ENCODE measurements at places on chromosomes 1 and 21.

DNA sequence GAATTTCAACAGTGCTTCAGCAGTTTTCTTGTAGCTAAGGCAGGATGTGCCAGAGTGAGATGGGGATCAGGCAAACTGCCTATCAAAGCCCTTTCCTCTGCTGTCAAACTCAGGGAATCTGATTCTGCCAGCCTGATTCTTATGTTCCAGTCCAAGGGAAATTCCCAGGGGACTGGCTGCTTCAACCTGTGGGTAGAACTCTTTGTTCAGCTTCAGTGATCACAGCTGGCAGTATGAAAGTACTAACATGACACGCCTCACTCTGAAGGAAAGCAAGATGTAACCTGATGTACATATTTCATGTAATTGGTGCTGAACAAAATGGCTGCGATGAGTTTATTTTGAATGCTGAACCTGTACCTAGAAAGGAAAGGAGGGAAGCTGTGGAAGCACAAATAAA is 40.1 kb upstream of the SLC5A9 start:
- DNase-seq: no peak

DNA sequence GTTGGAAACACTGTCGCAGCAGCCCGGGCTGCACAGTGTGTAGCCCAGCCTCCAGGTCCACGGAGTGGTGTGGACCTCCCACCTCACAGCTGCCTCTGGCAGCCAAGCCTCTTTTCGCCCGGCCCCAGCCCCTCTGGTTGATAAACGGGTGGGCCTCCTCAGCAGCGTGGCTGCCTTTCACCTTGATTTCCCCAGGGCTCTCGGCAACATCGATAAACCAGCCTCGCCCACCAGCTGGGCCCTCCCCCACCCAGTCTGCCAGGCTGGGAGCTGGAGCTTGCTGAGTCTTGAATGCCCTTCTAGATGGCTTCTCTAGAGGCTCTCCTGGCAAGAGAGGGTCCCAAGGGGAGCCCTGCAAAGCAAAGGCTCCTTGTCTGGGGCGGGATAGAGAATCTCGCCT is 31.0 kb upstream of the LHX4 start:
- DNase-seq: no peak

DNA sequence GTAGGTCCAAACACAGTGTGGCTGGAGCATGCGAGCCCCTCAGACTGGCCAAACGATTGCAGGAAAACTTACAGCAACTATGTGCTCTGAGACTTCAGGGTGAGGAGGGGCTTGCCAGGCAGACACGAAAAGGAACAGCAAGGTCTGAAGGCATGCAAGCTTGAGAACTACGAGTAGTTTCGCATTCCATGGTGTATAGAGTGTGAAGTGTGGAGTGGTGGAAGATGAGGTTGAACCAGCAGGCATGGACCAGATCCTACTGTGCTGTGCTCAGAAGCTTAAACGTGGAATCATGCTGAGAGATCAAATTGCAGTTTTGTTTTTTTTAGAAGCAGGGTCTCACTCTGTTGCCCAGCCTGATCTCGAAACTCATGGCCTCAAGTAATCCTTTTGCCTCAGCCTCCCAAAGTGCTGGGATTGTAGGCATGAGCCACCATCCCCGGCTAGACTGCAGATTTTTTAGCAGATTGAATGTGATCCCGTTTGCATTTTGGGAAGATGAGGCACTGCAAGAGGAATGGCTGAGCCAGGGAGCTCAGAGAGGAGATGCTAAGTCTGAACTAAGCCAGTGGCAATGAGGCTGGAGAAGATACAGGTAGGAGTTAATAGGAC is 5.1 kb upstream of the TFAP2E start:
- no peak for DNase-seq

- no peak for DNase-seq
Measured at GRCh38 chr1:23466423-23466989, 17.5 kb downstream of the ASAP3 start.

DNA sequence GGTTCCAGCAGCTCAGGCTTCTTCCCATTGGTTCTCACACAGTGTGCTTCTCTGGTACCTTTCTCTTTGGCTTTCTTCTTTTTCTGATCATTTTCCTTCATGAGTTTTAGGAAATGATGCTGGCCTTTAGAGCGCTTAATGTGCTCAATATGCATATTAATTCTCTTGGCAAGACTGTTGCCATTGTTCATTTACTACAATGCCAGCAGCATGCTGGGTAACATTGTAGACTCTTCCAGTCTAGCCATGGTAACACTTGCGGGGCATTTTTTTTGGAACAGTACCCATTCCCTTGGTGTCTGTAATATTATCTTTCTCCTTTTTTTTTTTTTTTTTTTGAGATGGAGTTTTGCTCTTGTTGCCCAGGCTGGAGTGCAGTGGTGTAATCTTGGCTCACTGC is 21.7 kb downstream of the UBE4B start:
- no peak for DNase-seq

GRCh38 chr1:61104220-61104671 is 21.9 kb downstream of the NFIA start:
- DNase-seq: no peak

DNA sequence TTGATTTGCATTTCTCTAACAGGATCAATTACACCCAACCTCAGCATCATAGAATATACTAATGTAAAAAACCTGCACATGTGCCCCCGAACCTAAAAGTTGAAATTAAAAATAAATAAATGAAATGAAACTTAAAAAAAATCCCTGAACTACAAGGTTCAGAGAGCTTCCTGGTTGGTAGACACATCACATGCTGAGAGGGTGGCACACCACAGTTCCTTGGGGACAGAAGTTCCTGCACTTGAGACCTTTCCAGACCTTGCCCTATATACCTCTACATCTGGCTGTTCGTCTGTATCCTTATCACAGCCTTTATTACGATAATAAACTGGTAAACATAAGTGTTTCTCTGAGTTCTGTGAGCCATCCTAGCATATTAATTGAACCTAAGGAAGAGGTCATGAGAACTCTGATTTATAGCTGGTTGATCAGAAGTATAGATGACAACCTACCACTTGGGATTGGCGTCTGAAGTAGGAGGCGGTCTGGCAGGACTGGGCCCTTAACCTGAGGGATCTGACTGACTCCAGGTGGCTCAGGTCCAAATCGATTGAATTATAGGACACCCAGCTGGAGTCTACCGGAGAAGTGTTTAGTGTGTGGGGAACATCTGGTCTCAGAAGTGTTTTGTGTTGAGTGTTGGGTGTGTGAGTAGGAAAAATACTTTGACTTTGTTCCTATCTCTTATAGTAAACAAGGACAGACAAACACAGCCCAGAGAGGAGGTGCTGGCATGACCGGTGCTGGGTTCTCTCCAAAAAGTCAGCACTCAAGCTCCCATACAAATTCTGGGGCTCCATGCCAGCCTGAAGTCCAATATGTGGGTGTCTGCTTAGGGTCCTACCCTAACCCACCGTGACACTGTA is 19.0 kb downstream of the C1orf115 start:
- peak; percentile 29 for DNase-seq

GRCh38 chr1:85289207-85289847 is 12.9 kb upstream of the BCL10 start:
- DNase-seq: no peak
